ENCODE measurements at places on chromosomes 3 and 15. TPM values are rescaled to one million over a fixed set of nuclear protein-coding genes. Genes with fewer than 3 reads are reported as not detected.

The ANKUB1 gene
- not detected for total RNA-seq

The PYGO1 gene
- 10.5 TPM for total RNA-seq

DNA sequence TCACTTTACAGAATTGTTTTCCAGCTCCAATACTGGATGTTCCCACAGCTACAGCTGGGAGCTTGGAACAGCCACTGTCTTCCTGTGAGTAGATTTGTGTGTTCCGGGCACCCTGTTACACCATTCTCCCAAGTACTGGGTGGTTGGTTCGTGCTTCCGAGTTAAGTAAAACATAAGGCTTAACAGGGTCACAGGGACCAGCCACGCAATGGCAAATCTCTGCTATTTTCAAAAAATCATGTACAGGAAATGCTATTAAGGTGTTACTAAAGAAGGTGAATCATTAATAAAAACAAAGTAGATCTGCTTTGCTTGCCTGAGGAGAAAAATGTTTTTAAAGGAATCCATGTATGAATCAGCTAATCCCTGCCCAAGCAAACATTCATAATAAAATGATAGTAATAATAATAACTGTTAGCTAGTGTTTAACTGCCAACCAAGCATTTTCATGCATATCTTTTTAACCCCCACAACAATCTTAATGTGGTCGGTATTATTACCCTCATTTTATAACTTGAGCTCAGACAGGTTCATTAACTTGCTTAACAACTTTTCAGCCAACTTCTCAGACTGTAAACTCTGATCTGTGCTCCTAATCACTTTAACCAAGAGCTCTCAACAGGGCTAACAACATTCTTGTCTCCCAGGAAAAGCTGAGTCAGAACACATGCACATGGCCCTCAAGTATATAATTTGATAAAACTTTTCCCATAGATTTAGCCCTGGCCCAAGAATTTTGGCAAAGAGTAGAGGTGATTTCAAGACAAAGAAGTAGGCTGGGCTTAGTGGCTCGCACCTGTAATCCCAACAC lies 2.7 kb upstream of the C2CD4A start:
- DNase-seq, result peak; percentile 34

- peak; percentile 62 for DNase-seq
Measured at GRCh38 chr3:53254509-53255422, 1.1 kb downstream of the TKT start.

GRCh38 chr3:45097296-45097883 lies 48.8 kb downstream of the CDCP1 start:
- no peak for DNase-seq

The LINGO1 gene
- not detected for total RNA-seq

DNA sequence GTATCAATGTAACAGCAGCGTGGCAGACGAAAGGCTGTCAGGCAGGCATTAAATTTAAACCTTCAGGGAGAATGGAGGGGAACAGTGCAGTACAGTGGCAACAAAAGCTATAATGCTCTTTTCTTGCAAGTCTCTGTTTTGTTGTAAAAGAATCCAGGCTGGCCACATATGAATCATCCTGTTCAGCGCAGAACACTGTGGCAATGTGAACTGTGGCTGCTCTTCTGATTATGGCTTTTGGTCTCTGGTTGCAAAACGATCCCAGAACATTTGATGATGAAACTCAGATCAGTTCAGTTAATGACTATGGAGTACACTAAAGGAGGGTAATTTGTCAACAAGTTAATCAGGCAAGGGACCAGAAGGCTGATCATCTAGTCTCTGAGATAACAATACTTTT lies 219.7 kb upstream of the SGO1 start:
- peak; percentile 69 for DNase-seq

DNA sequence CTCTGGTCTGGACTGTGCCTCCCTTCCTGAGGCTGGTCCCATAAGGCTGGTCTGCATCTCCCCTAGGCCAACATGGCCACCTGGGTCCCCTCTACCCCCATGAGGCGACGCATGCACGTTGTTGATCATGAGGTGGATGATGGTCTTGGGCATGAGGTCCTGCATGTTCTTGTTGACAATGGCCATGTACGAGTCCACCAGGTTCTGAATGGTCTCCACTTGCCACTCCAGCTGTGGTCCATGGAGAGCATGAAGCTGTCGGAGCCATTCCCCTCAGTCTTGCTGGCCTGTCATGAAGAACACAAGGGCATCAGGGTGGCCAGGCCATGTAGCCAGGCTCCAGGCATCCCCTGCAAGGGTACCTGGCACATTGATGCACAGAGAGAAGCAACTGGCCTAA lies 27.1 kb upstream of the CSPG4 start:
- DNase-seq, result no peak

The CFAP92 gene
- not detected for total RNA-seq

The PLCL2 gene
- not detected for total RNA-seq

DNA sequence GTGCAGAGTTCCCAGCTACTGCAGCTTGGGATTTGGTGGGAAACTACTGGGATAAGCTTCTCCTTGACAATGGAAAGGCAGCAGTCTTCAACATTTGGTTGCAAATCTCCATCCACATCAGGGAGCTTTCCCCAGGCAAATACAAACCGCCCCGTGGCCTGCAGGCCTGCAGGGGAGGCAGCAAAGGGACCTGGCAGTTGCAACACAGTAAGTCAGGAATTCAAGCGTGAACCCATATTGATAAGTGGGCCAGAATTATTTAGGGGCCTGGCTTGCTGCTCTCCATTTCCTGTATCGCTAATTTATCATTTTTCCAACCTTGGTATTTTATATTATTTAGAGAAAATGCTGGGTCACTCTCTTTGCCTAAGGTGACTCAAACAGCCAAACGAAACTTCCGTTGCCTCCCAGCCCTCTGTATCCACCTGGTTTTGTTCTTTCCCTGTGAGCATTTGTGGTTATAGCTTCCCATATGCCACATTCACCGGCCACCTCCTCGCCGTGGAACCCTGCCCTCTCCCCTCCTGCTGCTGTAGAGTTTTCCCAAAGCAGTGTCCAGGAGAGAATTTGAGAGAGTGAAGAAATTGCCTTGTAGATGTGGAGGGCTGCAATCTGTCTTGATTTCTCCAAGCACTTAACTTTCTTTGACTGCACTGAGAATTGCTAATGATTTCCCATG lies 34.8 kb downstream of the B3GALNT1 start:
- no peak for DNase-seq

DNA sequence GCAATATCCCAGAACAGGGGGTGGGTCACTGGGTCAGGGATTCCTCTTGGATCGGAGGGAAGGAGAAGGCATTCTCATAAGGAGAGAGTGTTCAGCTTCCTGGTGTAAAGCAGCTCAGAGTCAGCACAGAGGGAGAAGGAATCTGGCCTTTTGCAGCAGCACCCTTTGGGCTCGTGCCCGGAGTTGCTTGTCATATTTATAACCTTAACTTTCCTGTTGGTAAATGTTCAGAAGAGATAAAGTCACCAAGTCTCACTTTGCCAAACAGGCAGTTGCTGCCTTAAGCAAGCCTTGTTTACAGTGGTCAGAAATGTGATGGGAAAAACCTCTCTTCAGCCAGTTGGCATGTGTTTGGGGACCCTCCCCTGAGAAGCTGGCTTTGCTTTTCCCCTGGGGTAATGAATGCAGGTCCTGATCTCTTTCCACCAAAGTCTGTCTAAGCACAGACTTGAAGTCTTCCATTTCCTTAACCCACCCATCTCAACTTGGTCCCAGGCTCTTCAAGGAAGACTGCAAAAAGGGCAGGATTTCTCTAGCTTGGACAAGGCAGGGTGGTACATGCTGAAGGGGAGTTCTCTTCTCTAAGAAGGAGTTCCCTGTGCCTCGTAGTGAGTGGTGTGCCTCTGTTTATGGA lies 206.9 kb upstream of the BHLHE40 start:
- DNase-seq, result no peak

The TM4SF1 gene
- total RNA-seq, result 503 TPM

DNA sequence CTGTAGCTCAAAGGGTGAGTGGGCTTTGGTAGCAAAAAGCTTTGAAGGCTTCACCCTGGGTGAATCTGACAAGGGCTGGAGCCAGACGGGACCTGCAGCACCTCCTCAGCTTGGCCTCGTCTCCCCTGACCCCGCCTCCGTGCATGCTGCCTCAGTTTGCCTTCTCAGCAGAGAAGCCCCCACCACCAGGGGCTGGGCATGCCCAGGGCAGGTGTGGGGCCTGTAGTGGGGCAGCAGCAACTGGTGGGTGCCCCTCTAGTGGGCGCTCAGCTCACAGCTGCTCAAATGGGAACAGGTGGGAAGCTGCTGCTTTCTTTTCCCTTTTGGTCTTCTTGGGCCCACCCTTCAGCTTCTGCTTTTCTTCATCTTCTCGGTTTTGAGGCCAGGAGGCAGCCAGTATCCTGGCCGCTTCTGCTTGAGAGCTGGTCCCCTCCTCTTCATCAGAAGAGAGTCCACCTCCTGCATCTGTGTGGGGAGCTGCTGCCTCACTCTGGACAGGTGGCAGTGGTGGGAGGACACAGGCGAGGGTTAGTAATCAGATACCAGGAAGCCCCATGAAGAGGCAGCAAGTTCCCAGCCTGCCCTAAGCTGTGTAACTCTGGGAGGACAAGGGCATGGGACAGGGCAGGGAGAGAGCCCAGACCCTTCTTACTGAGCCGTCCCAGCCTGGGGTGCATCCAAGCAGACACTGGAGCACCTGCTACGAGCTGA lies 21.0 kb downstream of the TMEM43 start:
- no peak for DNase-seq

- DNase-seq, result no peak
Measured at GRCh38 chr3:116216761-116217160, 228.5 kb downstream of the LSAMP start.

- DNase-seq, result no peak
Measured at GRCh38 chr15:41429003-41429890, 12.4 kb downstream of the RTF1 start.

- no peak for DNase-seq
Measured at GRCh38 chr3:123261666-123262065, 59.9 kb downstream of the SEC22A start.

GRCh38 chr15:77119446-77119845 lies 48.5 kb upstream of the TSPAN3 start:
- DNase-seq, result no peak

The AMIGO3 gene
- 2.3 TPM for total RNA-seq

Data from LHCN-M2 (cell line).